ENCODE measurements at places on chromosomes 5 and 9. TPM values are rescaled to one million over a fixed set of nuclear protein-coding genes. Genes with fewer than 3 reads are reported as not detected.

ARID3C gene
- total RNA-seq: not detected

QRFP gene
- not detected for total RNA-seq

MCTP1 gene
- total RNA-seq: 57.8 TPM

NIPAL4 gene
- total RNA-seq: under 0.01 TPM

PNPLA7 gene
- 17.7 TPM for total RNA-seq

PCDHB14 gene
- 5.9 TPM for total RNA-seq

MSX2 gene
- total RNA-seq: 11.5 TPM

SHC3 gene
- 6.7 TPM for total RNA-seq

GRCh38 chr9:7154003-7154619 is 396.3 kb downstream of the KDM4C start:
- DNase-seq: no peak
- no peaks in the 10 kb centered on the region for H3K4me1 ChIP-seq
- no peaks in the 10 kb centered on the region for H3K36me3 ChIP-seq

DNA sequence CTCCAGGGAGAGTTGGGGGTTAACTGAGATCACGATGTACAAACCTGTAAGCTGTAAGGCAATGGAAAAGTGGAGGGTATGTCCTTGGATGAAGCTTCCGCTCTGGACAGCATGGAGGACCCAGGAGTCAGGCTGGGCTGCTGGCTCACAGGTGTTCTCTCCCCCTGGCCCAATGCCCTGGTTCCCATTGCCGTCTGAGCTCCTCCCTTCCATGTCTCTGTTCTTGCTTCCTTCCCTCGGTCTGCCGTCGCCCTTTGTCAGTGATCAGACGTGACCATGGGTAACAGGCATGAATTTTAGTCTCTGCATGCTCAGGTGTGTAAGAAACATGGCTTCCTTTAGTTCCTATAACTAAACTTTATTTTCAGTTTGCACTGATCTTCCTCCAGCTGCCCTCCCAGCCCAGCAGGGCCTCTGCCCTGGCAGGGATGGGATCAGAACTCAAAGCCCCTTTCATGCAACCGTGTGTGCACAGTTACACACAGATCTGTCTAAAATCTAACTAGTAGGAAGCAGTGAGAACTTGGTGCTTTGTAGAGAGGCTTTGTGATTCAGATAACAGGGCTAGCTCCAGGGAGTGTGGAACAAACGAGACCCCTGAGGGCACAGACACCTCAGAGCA is 51.7 kb upstream of the KCNMB1 start:
- H3K27ac ChIP-seq: no peak overlapping the region
- no peaks in the 10 kb centered on the region for H3K36me3 ChIP-seq
- no peaks in the 10 kb centered on the region for H3K4me1 ChIP-seq
- no peak for DNase-seq
- no peaks in the 10 kb centered on the region for H3K27me3 ChIP-seq
- no peak overlapping the region for H3K4me3 ChIP-seq

DNA sequence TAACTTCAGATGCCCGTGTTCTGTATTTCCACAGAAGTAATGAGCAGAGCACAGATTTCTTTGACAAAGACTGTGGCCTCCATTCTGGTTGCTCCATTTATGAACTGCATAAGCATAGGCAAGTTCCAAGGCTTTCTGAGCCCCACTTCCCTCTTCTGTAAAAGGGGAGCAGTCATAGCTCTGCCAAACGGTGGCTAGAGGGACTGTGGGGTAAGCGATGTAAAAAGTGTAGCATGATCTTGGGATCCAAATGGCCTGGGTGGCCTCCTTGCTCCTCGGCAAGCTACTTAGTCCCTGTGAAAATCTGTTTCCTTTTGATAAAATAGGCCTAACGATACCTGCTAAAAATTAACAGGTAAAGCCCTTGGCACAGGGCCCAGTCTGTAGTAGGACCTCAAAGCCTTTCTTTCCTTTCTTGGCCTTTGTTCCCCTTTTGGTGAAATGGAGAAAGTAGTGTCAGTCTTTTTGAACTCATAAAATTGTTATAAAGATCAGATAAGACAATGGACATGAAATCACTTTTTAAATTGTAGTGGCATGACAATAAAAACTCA is 646.6 kb downstream of the ACTL7B start:
- no peak for DNase-seq
- H3K4me1 ChIP-seq: no peaks in the 10 kb centered on the region
- H3K27ac ChIP-seq: no peak overlapping the region
- H3K4me3 ChIP-seq: no peak overlapping the region
- no peaks in the 10 kb centered on the region for H3K27me3 ChIP-seq

DNA sequence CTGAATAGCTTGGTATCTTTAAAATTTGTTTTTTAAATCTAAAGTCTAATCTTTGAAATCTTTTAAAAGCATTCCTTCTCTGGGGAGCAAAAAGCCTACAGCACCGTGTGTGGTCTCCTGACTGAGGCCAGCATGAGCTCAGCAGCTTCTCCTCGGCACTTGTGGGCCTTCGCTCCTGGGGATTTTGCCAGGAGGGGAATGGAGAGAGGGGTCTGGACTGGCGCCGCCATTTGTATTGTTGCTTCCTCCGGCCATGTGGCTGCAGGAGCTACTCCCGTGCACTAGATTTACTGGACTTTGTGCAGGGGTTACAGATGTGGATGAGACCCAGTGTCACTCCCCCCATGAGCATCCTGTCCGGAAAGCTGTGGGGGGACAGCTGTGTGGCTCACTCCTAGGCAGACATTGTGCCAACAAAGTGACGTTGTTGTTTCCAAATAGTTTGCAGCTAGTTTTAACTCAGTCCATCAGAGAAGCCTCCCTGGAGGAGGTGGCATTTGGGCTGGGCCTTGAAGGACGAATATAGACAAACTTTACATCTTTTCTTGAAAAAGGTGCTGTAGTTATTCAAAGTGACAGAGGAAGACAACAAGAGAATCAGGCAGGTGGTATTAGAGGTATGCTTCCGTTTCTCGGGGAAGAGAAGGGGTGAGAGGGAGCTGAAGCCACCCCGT is 6.6 kb downstream of the OLFM1 start:
- H3K36me3 ChIP-seq: no peaks in the 10 kb centered on the region
- no peaks in the 10 kb centered on the region for H3K4me1 ChIP-seq
- DNase-seq: no peak
- H3K27ac ChIP-seq: no peak overlapping the region

- no peak for DNase-seq
- no peaks in the 10 kb centered on the region for H3K4me1 ChIP-seq
- H3K4me3 ChIP-seq: no peak overlapping the region
- H3K36me3 ChIP-seq: no peaks in the 10 kb centered on the region
- H3K27ac ChIP-seq: no peak overlapping the region
Observed at GRCh38 chr9:120740132-120740531, 25.9 kb upstream of the MEGF9 start.

- DNase-seq: no peak
- no peak overlapping the region for H3K4me3 ChIP-seq
- no peak overlapping the region for H3K27ac ChIP-seq
- no peaks in the 10 kb centered on the region for H3K4me1 ChIP-seq
Observed at GRCh38 chr5:169339869-169340268, 38.9 kb upstream of the SLIT3 start.

GRCh38 chr5:111004291-111004690 is 67.2 kb upstream of the TSLP start:
- H3K27ac ChIP-seq: no peak overlapping the region
- no peak overlapping the region for H3K4me3 ChIP-seq
- no peaks in the 10 kb centered on the region for H3K4me1 ChIP-seq

DNA sequence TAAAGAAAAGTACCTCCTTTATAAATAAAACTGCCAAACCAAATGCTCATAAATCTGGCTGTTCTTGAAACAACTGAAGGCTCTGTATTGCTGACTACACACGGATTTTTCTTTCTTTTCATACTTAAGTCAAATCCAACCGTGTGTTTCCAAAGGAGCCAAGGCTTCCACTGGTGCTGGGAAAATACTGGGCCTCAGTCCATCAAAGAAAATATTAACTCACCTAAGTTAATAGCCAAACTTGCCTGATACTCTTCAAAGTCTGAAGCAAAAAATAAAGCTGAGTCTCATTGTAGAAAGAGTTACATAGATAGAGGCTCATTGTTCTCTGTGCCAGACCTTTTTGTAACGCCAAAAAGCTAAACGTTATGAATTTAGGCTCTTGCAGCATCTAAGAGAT is 350.4 kb upstream of the CDH9 start:
- no peaks in the 10 kb centered on the region for H3K36me3 ChIP-seq
- H3K4me1 ChIP-seq: no peaks in the 10 kb centered on the region
- no peaks in the 10 kb centered on the region for H3K27me3 ChIP-seq
- H3K4me3 ChIP-seq: no peak overlapping the region

GRCh38 chr5:178532236-178532635 is 58.0 kb downstream of the COL23A1 start:
- DNase-seq: no peak
- H3K27me3 ChIP-seq: no peaks in the 10 kb centered on the region
- H3K36me3 ChIP-seq: no peaks in the 10 kb centered on the region
- H3K4me1 ChIP-seq: no peaks in the 10 kb centered on the region

DNA sequence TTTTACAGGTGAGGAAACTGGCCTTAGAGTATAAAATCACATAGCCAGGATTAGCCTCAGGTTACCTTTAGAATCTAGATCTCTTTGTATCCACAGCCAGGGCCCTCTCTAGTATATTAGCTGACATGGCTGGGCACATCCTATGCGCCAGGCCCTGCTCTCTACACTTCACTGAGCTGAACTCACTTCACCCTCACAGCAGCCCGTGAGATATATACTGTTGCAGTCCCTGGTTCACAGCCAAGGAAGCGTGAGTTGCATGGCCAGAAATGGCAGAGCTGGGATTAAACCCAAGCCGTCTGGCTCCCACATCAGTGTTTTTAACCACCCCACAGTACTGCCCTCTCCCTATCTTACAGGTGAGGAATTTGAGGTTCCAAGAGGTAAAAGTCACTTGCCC is 58.4 kb downstream of the DAB2IP start:
- peak overlapping the region; percentile 1 for H3K27ac ChIP-seq
- H3K4me3 ChIP-seq: no peak overlapping the region

DNA sequence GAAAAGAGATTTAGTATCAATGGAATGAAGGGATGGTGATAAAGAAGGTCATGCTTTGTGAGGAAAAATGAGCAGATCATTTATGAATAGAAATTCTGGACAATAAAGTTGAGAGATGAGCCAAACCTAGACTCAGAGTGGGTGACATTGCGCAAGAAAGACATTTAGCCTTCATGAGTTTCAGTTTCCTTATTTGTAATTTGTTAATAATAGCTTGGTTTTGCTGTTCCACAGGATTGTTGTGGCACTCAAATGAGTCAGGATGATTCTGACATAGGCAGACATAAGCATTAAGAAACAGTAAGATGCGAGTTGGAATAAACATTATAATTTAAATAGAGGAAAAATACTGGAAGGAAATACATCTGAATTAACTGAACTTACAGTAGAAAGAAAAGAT is 34.8 kb downstream of the ITGA2 start:
- no peaks in the 10 kb centered on the region for H3K36me3 ChIP-seq
- no peak overlapping the region for H3K27ac ChIP-seq
- no peaks in the 10 kb centered on the region for H3K27me3 ChIP-seq
- H3K4me1 ChIP-seq: peaks cover 3% of the 10 kb centered on the region
- DNase-seq: no peak
- H3K4me3 ChIP-seq: no peak overlapping the region

- H3K36me3 ChIP-seq: peaks cover 6% of the 10 kb centered on the region
- DNase-seq: no peak
- no peak overlapping the region for H3K4me3 ChIP-seq
- H3K27ac ChIP-seq: peak overlapping the region; percentile 13
- no peaks in the 10 kb centered on the region for H3K27me3 ChIP-seq
- H3K4me1 ChIP-seq: no peaks in the 10 kb centered on the region
Observed at GRCh38 chr9:129007035-129007765, 20.9 kb downstream of the SH3GLB2 start.

DNA sequence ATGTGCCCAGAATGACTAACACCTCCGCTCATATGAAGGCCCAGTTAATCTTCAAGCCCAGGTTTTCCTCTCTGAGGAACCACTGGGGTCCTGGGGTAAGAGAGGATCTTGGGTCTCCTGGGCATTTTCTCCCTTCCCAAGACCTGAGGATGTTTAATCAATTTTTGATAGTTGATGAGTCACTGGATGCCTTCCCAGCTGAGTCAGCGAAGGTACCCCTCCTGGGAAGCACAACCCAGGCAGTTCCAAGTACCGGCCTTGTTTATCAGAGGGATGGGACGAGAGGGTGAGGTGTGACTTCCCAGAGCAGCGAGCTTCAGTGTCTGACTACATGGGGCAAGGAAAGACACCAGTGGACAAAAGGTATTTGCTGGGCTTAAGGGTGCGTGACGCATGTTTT is 119.6 kb upstream of the IL12B start:
- no peaks in the 10 kb centered on the region for H3K4me1 ChIP-seq
- H3K36me3 ChIP-seq: no peaks in the 10 kb centered on the region
- H3K4me3 ChIP-seq: no peak overlapping the region
- no peak overlapping the region for H3K27ac ChIP-seq

DNA sequence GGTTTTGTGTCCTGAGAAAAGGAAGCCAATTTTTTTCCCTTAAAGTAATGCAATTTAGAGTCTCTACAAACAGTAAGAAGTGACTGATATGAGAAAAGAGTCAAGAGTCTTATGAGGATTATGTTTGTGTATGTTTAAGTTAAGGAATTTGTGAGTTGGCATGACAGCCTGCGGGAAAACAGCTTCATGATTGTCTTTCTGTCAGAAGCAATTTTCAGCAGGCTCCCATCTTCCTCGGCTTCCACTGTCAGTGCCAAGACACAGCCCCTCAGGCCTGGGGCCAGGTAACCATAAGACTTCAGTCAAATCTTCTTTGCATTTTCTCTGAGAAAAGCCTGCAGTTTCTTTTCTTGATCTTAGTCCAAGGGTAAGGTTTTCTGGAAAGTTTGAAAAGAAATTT is 17.0 kb upstream of the SELENOP start:
- H3K27ac ChIP-seq: no peak overlapping the region
- no peaks in the 10 kb centered on the region for H3K4me1 ChIP-seq
- no peaks in the 10 kb centered on the region for H3K36me3 ChIP-seq
- no peak for DNase-seq
- H3K27me3 ChIP-seq: no peaks in the 10 kb centered on the region

DNA sequence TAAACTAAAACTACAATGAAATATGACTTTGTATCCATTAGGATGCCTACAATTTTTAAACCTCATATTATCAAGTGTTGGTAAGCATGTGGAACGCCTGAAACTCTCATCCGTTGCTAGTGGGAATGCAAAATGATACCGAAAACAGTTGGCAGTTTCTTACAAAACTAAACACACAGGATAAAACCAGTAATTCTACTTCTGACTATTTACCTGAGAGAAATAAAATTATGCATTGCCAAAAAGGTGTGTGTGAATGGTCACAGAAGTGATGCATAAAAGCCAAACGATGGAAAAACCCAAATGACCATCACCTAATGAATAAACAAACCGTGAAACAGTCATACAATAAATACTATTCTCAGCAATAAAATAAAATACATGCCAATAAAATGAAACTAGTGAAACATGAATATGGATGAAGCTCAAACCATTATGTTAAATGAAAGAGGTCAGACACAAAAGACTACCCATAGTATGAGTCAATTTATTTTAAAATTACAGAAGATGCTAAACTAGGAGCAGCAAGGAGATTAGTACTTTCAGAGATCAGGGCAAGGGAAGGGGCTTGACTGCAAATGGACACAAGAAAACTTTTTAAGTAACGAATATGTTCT is 13.4 kb downstream of the AUH start:
- H3K4me3 ChIP-seq: no peak overlapping the region
- no peaks in the 10 kb centered on the region for H3K27me3 ChIP-seq
- no peak overlapping the region for H3K27ac ChIP-seq
- no peaks in the 10 kb centered on the region for H3K36me3 ChIP-seq

- H3K4me1 ChIP-seq: no peaks in the 10 kb centered on the region
- no peaks in the 10 kb centered on the region for H3K27me3 ChIP-seq
- H3K4me3 ChIP-seq: no peak overlapping the region
- H3K36me3 ChIP-seq: no peaks in the 10 kb centered on the region
- DNase-seq: no peak
Observed at GRCh38 chr5:94174748-94175411, 433.5 kb upstream of the POU5F2 start.

GRCh38 chr9:121711797-121712196 is 60.4 kb downstream of the DAB2IP start:
- no peaks in the 10 kb centered on the region for H3K36me3 ChIP-seq
- H3K27me3 ChIP-seq: no peaks in the 10 kb centered on the region
- DNase-seq: no peak
- no peak overlapping the region for H3K27ac ChIP-seq
